ENCODE measurements at places on chromosomes 1 and 21. TPM values are rescaled to one million over a fixed set of nuclear protein-coding genes. Genes with fewer than 3 reads are reported as not detected.

- no peak for DNase-seq
These were observed 83.4 kb downstream of the LRRN2 start for GRCh38 chr1:204602111-204602579.

GRCh38 chr1:119937198-119937597 is 40.9 kb upstream of the ADAM30 start:
- no peak for DNase-seq

DNA sequence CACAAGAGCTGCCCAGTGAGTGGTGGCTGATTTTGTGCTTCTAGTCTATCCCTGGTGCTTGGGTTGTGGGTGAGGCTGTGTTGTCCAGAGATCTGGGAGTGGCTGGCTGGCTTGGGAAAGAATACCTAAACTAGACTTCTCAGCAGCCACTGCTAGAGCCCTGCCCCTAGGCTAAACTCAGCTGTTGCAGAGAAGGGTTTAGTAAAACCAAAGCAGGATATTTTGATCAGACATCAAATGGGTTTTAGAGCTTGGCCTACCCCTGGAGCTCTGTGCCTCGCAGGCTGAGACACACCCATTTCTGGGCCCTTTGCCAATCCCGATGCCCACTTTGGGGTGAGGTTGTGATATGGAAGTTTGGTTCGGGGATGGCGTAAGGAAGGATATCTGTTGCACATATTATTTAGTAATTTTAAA is 88.5 kb downstream of the UCK2 start:
- DNase-seq, result no peak

TACSTD2 gene
- not detected for total RNA-seq

C2CD4D gene
- total RNA-seq, result 2.0 TPM

LYPLA2 gene
- 99.9 TPM for total RNA-seq
